ENCODE measurements at places on chromosomes 5 and 9. TPM values are rescaled to one million over a fixed set of nuclear protein-coding genes. Genes with fewer than 3 reads are reported as not detected.

DNA sequence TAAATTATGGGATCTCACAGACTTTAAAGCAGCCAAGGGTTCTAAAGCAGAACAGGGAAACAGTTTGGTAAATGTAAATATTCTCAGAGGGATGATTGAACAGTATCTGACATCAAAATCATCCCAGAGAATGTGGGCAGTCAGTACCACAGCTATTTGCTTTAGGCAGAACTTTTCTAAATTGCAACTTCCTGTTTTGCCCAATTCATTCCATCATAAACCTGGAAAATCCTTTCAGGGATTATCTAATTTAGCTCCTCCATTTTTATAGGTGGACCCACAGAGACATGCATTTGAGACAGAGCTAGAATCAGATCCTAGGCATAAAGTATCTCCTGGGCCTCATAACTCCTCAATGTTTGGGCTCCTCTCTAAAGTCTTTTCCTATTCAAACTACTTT lies 12.4 kb downstream of the NR6A1 start:
- DNase-seq = no peak

DNA sequence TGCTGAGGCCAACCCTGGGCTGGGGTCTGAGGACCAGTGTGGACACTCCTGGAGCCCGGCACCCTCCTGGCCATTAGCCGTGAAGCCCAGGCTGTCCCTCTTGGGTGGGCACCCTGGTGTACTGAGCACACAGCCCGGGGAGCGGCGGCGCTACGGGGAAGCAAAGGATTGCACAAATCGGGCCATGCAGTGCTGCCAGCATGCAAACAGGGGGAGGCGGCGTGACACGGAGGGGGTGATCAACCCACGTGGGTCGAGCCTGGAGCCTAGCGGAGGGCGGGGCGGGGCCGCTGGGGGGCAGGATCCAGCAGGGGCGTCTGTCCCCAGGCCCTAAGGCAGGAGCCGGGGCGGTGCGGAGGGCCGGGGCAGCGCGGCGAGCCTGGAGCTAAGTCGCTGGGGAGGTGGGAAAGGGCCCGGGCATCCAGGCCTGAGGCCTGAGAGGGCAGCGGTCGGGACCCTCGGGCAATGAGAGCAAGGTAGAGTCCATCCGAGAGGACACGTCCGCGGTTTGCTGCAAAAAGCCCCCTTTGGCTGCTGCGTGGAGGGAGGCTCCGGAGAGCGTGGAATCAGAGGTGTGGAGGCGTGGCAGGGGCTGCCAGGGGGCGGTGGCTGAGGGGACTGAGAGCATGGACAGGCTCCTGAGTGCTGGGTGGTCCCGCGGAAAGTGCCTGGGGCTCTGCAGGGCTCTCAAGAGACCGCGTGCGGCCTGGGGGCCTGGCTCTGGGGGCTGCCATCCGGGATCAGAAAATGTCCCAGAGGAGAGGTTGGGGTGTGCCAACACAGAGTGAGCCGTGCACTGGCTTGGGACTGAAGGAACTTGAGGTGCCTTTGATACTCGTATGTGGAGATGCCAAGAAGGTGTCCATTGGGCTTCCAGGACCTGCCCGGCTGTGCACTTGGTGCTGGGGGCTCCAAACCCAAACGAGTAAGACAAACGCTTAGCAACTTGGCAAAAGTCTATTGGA lies 94.2 kb downstream of the BARX1 start:
- no peak for DNase-seq

DNA sequence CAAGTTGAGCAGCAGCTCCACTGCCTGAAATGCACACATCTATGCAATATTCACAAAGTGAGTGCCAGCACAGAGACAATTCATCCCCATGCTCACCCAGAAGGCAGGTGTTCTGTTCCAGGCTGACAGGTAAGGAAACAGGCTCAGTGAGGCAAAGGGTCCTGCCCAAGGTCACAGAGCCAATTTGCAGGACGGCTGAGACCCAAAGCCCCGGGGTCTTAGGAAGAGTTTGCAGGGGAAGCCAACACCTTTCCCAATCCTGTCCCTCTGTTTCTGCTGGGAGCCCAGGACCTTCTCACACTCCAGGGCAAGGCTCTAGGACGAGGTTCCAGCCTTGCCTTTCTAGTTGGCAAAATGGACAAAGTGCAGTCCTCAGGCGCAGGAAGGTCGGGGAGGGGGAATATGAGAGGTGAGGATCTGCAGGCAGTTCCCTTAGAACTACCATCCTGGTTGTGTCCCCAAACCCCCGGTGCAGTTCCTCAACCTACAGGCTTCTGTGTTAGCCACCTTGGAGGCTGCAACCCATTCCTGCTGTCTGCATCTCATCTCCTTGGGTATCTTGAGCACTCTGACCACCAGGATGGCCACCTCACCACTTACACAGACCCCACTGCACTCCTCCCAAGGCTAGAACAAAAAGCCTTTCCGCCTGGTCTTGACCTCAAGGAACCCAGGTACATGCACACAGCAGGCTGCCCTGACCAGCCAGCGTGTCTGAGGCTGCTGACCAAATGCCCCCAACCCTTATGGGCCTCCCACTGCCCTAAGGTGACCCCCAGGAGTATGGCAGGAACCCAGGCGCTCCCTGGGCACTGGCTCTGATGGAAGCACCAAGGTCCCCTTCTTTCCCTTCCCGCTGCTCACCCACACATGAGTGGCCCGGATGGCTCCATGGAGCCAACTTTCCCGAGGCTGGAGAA lies 1.9 kb upstream of the BRD3 start:
- no peak for DNase-seq

DNA sequence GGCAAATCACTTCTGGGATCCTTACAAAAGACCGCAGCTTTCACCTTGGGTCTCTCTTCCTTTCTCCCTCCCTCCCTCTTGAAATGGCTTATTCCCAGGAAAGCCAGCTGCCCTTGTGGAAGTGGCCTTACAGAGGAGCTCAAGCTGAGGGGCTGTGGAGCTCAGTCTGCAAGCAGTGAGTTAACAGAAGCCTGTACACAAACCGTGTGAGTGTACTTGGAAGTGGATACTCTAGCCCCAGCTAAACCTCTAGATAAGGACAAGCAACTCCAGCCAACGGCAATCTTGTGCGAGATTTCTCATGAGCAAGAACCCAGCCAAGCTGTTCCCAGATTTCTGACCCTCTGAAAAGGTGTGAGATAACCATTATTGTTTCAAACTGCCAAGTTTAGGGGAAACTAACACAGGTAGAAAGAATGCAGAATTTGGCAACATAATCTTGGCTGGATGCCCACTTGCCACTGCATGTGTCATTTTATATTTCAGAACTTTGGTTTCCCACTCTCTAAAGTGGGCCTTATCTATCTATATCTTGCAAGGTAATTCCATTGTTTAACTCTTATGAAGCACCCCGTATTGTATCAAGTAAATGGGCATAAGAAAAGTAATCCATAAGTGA lies 85.6 kb downstream of the CDH18 start:
- DNase-seq = no peak

- no peak for DNase-seq
Measured at GRCh38 chr5:14481349-14481748, 100.2 kb upstream of the OTULINL start.

DNA sequence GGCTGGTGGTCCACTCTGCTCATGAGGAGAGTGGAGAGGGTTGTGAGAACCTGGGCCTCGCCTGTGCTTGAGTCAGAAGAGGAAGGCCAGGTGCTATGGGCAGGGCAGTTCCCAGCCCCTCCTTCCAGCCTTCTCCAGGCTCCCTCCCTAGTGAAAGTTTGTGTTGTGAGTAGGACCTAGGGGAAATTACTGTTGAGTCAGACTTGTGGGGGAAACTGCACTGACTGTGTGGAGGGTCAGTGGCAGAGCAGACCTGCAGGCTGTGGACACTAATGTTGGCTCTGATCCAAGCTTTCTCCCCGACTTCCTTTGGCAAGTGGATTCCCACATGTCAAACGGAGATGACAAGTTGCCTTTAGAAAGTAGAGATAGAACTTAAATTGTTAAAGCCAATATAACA lies 102.6 kb downstream of the ARHGAP26 start:
- no peak for DNase-seq

- DNase-seq = peak; percentile 4
Measured at GRCh38 chr5:1406681-1407640, 38.3 kb downstream of the SLC6A3 start.

- no peak for DNase-seq
Measured at GRCh38 chr9:112705768-112706427, 12.0 kb downstream of the INIP start.

- no peak for DNase-seq
Measured at GRCh38 chr9:6234014-6234413, 18.4 kb downstream of the IL33 start.

DNA sequence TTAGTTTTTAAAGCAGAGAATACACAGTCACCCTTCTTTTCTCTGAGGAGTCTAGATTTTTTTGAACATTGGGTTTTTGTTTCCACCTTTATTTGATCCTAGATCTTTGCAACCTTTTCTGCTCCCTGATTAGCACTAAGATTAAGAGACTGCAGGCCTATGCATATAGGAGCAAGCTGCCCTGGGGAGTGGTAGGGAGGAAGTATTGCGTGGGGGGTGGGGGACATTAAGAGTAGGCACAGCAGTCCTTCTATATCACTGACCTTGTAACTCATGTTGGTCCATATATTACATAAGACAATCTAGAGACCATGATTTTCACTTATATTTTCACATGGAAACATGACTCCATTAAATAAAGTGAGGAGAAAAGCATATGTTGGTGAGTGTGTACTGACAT lies 149.1 kb downstream of the ADGRV1 start:
- DNase-seq = no peak

ADAMTS6 gene
- 1.4 TPM for total RNA-seq

ERCC6L2 gene
- total RNA-seq = 38.8 TPM

SLC25A48 gene
- total RNA-seq = not detected

MEGF10 gene
- not detected for total RNA-seq

RELL2 gene
- 17.2 TPM for total RNA-seq

HAVCR1 gene
- total RNA-seq = 1.4 TPM

DTWD2 gene
- total RNA-seq = 2.2 TPM
